ENCODE measurements at places on chromosomes 1 and 21. TPM values are rescaled to one million over a fixed set of nuclear protein-coding genes. Genes with fewer than 3 reads are reported as not detected.

The INSRR gene
- total RNA-seq = not detected

GRCh38 chr1:66282343-66282852 is 251.6 kb upstream of the SGIP1 start:
- DNase-seq = peak; percentile 81

- no peak for DNase-seq
These were observed 936 bp downstream of the TP73 start for GRCh38 chr1:3653286-3653618.

- DNase-seq = no peak
These were observed 253.1 kb downstream of the SDCCAG8 start for GRCh38 chr1:243508943-243509342.

The SLC22A15 gene
- 0.60 TPM for total RNA-seq

DNA sequence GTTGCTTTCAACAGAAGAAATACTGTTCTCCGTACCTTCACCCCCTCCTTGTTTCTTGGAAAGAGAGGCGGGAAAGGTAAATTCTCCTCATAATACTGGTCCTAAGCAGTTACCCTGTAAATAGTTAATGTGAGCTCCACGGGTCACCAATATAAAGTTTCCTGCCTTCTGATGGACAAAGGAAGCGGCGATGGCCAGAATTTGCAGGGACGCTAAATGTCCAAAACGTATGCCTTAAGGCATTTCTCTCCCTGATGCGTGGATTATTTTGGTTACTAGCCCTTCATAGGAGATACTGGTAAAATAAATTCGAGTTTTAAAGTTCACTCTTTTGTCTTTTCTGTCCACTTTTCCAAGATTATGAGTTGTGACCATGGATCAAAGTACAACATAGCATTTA is 898 bp upstream of the PTGS2 start:
- peak; percentile 11 for DNase-seq

The TMEM82 gene
- not detected for total RNA-seq
